Ammon's horn (tissue), 1 donor: ENCODE measurements at places on chromosomes 12 and 14.

GRCh38 chr14:56087671-56088471, 30.3 kb upstream of the PELI2 start:
- no peak for DNase-seq

GRCh38 chr12:26539131-26539530, 293.9 kb downstream of the ITPR2 start:
- no peak for DNase-seq

GRCh38 chr12:84802161-84802560, 110.4 kb downstream of the SLC6A15 start:
- DNase-seq, result no peak

DNA sequence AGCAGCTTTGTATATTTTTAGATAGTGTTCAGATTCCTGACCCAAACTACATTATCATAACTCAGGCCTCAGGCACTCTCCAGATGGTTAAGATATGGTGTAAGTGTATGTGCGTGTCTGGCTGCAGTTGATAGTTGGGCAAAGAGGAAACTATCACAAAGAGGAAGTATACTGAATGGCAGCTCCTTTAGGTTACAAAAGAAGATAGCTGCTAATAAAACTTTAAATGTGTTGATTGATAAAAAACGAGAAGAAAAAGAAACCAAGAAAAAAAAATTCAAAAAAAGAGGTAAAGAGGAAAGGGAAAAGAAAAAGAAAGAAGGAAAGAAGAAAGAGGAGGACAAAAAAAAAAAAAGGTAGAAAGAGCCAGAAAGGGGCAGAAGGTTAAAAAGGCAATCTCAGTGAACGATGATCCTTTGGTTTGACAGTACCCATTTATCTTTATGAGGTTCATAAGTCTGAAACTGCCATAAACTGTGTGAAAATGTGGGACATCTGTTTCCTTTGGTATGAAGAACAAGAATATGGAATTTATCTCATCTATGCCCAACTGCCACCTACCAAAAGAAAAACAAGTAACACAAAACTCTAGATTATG, 42.2 kb downstream of the TAOK3 start:
- peak; percentile 28 for DNase-seq

GRCh38 chr12:48954841-48955501, 2.3 kb downstream of the ARF3 start:
- DNase-seq, result no peak

DNA sequence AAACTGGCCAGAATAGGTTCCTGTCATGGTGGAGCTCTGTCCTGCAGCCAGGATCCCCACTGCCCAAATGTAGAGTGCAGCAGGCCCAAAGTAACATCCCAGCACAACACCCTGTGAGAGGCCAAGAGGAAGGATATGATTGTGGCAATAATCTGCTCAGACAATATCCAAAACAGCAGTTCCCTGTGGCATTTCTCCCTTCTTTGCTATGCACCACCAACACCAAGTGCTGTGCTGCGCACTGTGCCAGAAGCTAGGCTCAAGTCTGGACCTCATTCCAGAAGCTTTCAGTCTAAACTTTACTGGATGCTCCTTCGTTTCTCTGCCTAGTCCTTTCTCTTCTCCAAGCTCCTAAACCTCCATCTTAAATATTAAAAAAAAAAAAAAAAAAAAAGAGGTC, 33.4 kb downstream of the SLC11A2 start:
- peak; percentile 73 for DNase-seq
